T47D (cell line): ENCODE measurements at places on chromosomes 4 and X.

DNA sequence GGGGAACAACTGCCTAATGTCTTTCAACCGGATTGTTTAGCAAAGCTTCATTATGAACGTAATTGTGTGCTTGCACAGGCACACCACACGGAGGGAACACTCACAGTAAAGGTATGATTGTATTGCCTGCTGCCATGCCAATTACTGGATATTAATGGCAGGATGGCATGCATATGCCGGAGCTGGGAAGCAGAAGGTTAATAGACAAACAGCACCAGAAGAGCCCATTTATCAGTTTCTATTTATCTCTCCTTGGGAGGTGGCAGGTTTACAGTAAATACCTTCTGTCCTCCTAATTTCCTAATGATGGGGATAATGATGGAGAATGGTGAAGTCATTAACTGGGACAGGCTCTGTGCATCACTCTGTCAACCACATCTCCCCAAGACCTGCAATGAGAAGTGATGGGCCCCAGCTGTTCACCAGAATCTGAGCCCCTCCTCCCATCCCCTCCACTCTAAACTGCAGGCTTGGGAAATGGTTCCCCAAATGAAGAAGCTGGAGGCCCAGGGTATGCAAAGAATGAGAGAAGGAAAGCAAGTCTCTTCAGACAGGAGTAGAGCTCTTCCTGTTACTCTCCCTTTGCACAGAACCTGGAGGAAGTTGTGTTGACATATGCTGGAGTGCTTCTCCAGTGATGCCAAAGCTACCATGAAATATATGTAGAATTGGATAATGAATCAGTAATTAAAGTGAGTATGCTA lies 160.8 kb downstream of the NAA11 start:
- DNase-seq = no peak

DNA sequence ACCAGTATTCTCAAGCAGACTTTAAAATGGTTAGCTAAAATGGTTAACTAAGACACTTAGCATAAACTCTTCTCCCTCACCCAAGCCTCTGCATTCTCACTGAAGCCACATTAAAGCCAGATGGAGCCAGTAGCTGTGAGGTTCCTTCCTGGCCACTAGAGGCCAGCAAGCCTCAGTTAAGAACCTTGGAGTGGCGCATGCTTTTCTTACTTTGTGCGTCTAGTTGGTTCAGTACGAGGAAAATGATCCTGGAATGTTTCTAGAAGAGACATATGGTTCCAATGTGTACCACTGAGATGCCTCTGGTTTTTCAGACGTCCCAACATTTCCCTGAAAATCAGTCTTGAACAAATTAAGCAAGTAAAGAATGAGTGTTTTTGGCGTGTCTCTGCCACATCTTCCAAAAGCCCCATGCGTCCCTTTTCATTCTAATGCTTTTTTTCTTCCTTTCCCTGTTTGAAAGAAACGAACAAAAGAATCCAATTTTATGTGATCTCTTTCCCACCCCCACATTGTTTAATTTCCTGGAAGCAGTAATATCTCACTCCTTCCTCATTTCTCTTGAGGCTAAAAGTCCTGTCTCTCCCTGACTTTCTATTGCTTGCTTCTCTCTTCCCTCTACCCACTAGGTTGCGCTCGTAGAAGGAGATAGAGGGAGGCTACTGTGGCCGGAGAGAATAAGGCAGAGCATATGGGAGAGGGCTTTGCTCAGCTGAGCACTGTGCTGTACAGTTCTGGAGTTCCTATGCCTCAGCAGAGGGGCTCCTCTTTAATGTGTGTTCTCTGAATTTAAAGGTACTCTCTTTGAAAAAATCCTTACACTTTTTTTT lies 82.9 kb upstream of the TAB3 start:
- DNase-seq = peak; percentile 67

GRCh38 chr4:186554914-186555827 lies at the start of gene MTNR1A:
TSS of gene MTNR1A (minus strand) at chr4:186555567. CDS start at chr4:186555365, 202 bp downstream.
- no peak for DNase-seq

DNA sequence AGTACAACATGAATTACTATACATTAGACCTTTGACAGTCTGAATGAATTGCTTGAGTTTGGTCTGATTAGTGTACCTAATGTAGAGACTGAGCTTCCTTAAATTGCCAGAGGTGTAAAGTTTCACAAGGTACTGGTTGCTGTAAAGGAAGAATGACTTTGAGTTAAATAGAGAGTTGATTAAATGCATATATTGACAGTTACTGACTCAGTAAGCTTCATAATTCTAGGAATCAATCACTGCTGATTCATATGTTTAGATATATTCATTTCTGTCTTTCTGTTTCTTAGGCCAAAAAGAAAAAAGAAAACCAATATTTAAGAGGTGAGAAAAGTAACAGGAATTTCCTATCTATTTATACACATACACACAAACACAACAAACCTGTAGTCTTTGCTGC lies 16.2 kb upstream of the ART3 start:
- no peak for DNase-seq

DNA sequence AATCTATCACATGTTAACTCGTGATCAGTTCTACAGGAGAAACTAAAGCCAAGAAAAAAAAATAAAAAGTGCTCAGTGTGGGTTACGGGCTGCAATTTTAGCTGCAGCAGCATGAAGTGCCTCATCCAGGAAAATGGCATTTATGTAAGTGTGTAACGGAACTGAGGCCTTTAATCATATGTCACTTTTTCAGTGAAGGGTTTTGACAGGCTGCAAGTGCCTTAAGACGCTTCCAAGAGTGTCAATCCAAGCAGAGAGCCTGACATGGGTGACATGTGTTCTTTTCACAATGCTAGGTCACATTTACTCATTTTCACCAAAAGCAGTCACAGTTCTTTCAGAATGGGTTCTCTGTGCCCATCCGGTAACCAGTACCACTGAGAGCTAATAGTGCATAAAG lies 604.6 kb downstream of the RAB28 start:
- DNase-seq = no peak

DNA sequence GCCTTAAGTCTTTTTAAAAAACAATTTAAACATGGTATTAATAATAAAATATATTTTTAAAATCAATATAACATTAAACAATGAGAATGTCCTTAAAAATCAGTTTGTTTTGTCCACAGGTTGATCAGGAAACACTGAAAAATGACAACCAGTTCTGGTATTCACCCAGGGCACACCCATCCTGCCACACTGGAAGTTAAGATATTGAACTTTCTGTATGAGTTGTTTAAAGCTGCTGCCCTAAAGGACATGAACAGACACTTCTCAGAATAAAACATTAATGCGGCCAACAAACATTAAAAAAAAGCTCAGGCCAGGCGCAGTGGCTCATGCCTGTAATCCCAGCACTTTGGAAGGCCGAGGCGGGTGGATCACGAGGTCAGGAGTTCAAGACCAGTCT lies 15.0 kb upstream of the HOPX start:
- no peak for DNase-seq

- DNase-seq = no peak
These were observed 323.2 kb downstream of the IL1RAPL1 start for GRCh38 chrX:28910487-28910886.

DNA sequence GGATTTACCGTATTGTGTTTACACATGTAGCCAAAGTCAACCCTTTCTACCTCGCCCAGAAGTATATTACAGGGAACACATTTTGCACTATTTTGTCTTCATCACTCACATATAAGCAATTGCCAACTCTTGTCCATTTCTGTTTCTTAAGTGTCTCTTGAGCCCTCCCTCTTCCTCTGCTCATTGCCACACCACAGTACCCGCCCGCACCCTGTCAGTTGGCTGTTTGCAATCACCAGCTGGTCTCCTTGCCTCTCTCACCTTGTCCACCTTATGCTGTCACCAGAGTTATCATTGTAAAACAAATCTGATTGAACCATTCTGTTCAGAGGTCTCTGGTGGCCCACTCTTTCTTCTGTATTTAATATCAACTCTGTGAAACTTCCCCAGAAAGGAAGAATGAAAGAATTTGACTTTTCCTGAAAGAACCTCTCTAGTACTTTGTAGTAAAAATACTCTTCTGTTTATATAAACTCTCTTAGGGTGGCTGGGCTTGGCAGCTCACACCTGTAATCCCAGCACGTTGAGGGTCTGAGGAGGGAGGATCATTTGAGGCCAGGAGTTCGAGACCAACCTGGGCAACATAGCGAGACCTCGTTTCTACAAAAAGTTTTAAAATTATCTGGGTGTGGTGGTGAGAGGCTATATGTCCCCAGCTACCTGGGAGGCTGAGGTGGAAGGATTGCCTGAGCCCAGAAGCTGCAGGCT lies 50.2 kb downstream of the ING2 start:
- no peak for DNase-seq

GRCh38 chr4:125011646-125012045 lies 299.1 kb upstream of the ANKRD50 start:
- no peak for DNase-seq
